Hematopoietic multipotent progenitor cell treated with erythropoietin and hydrocortisone succinate and interleukin-3 and kit ligand, for 15 days (in vitro differentiated cells): ENCODE measurements at places on chromosomes 3 and 15.

DNA sequence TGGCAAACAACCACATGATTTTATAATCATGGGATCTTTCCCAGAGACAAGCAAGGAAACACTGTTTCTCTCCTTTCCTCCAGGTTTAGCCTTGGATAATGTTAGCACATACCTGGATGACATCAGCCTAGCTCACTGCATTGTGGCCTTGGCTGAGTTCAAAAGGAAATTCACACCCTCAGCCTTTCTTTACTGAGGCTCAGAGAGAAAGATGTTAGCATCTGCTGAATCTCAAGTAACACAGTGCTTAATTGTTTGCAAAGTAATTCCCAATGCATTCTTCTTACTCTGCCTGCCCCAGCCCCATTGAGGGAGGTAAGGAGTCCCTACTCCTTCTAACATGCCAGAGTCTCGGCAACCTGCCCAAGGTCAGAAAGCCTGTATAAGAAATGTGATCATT is 432.2 kb upstream of the LMCD1 start:
- DNase-seq = no peak

- no peak for DNase-seq
Observed at GRCh38 chr3:112360561-112360960, 27.6 kb downstream of the CD200 start.

DNA sequence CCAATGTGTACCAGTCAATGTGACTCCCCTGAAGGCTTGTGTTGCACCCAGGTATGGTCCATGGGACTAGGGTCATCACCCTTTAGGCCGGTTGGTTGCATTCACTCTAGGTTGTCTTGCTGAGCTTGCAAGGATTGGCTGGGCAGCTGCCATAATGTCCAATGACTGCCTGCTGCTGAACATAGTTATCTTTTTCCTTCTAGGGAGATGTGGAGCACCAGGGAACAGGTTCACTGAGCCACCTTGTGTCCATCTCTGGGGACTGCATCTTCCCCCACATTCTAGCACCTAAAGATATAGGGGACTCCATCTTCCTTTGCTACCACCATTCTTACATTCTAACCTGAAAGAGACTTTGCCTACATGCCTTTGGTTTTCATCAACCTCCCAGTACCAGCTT is 580.4 kb upstream of the TBL1XR1 start:
- DNase-seq = peak; percentile 3

DNA sequence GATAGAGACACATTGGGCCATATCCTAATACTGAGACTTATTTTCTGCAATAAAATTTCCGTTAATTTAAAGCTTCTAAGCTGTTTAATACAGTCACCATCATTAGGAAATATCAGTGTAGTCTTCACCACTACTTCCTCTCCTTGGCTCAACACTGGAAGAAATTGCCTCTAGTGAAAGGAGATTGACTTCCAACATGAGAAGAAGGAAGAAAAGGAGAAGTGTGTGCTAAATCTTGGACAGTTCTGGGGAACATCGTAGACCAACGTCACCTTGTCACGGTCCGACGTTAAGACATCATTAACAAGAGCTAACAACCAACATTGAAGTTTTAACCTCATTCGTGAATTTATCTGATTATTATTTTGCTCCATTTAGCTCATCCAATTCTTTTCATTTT is 987.0 kb upstream of the CFAP20DC start:
- DNase-seq = no peak

- DNase-seq = no peak
Observed at GRCh38 chr15:29871401-29871800, 49.1 kb upstream of the TJP1 start.

DNA sequence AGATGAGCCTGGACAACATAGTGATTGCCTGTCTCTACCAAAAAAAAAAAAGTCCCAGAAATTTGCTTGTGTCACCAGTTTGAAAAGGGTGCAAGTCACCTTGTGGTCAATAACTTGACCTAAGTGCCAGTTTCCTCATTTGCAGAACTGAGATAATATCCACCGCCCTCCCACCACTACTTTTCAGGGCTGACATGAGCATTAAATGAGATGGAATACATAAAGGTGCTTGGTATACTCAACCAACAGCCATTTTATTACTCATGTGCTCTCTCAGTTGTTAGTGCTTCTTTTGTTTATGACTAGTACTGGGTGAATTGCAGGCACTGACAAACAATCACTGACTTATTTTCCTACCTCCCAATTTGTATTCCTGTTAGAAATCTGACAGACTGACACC is 340.5 kb upstream of the SATB1 start:
- no peak for DNase-seq
